ENCODE measurements at places on chromosomes 2 and 18. TPM values are rescaled to one million over a fixed set of nuclear protein-coding genes. Genes with fewer than 3 reads are reported as not detected.

PAX3 gene
- not detected for total RNA-seq

DNA sequence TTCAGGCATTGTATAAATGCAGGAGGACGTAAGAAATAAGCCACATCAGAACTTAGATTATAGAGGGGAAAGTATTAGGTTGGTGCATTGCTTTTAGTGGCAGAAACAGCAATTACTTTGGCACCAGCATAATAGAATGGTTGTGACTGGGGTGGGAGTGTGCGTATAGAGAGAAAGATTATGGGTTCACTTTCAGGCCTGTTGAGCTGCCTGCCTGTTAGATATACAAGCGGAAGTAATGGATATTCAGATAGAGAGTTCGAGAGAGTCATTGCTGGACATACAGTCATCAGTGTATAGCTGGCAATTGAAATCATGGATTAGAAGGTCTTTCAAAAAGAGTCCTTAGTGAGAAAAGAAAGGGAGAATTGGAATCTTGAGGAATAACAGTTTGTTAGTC is 139.2 kb upstream of the MYO3B start:
- DNase-seq, result no peak

- no peak for DNase-seq
Measured at GRCh38 chr2:55204950-55205349, 27.1 kb downstream of the CLHC1 start.

DNA sequence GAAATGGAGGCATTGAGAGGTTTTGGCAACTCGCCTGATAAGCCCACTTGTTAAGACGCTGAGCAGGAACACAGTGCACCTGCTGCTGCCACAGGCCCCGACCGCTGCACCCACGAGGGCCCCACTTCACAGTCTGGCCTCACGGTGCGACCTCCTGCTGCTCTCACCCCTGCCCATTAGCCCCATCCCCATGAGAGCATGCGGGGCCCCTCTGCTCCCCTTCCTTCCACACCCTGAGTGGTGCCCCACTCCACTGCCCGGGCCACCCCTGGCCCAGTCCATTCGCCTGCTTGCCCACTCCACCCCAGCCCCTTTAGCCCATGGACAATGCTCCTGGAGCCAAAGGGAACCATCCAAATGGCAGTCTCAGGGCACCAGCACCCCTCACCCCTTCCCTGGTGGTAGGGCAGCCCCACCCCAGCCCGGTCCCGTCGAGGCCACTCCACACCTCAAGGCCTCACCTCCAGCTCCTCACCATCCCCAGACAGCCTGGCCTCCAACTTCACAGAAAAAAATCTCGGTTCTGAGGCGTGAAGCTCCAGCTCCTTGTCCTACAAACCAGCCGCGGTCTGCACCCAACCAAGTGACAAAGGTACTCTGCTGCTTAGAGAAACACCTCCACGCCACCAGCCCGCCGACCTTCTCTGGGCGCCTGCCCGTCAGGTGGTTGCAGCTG is 6.7 kb upstream of the GPR55 start:
- no peak for DNase-seq

- DNase-seq, result no peak
Measured at GRCh38 chr2:39069890-39070465, 50.9 kb downstream of the SOS1 start.

DNA sequence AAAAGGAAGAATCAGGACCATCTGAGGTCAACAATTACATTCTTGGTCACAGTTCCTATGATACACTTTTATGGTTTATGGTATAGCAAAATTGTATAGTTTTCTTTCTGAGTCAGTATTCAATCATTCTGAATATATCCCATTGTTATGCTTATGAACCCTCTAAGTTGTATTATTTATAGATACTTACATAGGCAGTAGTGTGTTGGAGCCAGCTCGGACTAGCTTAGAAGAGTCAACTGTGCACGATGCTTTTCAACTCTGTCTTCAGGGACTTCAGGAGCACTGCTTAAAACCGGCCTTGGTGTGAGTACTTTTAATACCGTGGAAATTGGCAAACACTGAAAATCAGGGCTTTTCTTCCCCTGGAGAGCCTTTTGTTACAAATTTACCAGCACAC is 215.7 kb downstream of the IKZF2 start:
- no peak for DNase-seq

DNA sequence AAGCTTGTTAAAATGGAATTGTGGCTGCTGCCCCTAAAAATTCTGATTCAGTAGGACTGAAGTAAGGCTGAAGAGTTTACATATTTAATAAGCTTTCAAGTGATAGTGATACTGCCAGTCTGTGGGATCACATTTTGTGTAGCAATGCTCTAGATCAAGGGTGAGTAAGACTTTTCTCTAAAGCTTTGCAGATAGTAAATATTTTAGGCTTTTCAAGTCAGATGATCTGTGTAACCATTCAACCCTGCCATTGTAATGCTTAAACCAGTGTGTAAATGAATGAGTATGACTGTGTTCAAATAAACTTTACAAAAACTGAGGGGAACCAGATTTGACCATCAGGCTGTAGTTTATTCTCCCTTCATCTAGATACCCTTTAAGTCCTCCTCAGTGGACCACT is 92.7 kb downstream of the PIK3C3 start:
- DNase-seq, result no peak

ST3GAL5 gene
- 11.2 TPM for total RNA-seq

ZNF385B gene
- not detected for total RNA-seq

- DNase-seq, result no peak
Measured at GRCh38 chr2:30963184-30963583, 155.9 kb upstream of the CAPN13 start.

SMAD4 gene
- total RNA-seq, result 84.3 TPM

DNA sequence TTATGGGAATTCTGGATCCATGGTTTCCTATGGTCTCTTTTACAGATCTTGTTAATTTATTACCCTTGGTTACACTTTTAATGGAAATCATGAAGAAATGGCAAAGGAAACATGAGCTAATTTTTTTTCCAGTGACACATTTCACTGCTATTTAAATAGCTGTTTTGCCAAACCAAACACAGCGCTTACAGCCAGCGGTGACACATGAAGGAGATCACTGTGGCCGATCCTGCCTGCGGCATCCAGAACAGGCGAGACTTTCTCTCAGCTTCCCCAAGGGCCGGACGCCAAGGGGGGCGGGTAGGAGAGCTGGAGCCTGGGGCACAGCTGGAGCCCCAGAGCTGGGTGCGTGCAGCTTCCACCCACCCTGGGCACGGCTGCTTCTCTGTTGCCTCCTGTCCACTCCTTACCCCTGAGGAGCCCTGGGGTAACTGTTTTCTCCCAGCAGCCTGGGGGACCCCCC is 81.4 kb upstream of the PKDCC start:
- no peak for DNase-seq

ACAA2 gene
- 72.4 TPM for total RNA-seq

MEP1B gene
- total RNA-seq, result not detected

DNA sequence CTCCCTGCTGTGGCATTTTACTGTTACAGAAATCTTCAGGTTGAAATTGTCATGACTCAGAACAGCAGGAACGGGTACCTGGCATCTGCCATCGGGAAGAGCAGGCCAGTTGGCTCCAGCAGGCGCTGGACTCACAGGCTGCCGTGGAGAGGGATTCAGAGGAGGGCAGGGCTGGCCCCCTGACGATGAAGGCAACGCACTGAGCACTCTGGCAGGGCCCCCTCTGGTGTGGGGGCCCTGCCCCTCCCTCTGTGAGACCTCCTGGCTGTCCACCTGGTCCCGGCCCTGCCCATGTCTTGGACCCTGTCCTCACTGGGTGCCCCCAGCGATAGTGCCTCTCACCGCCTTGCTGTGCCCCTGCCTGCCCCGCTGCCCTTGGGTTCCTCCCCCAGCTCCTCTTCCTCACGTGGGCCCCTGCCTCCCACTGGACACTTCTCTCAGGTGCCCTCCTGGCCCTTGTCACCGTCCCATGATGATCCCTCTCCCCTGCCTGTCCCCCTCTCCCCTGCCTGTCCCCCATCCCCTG is 23.3 kb upstream of the ALLC start:
- DNase-seq, result no peak

DNA sequence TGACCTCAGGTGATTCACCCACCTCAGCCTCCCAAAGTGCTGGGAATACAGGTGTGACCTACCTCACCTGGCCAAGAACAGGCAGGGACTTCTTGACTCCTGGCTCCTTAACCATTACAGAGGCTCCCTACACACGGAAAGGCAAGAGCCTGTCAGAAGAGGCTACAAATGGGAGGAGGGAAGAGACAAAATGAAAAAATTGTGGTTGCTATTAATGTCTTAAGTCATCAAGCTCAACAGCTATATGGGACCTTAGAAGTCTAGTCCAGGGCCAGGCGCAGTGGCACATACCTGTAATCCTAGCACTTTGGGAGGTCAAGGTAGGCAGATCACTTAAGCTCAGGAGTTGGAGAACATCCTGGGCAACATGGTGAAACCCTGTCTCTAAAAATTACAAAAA is 11.5 kb upstream of the FAM124B start:
- no peak for DNase-seq

ARHGAP28 gene
- not detected for total RNA-seq

CRIM1 gene
- total RNA-seq, result 11.1 TPM

CSRNP3 gene
- total RNA-seq, result not detected

DNA sequence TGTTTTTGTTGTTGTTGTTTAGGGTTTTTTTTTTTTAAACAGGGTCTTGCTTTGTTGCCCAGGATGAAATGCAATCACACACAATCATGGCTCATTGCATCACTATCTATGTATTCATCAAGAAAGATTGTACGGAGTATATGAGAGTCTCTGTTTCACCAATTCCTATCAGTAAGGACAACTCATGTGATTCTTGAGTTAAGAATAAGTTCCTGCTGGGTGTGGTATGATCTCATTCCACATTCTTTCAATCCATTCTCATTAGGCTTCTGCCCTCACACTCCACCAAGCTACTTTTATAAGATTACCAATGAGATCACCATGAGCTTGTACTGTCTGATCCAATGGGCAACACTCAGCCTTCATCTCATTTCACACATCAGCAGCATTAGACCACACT is 9.1 kb upstream of the AP1S3 start:
- DNase-seq, result no peak

POTEC gene
- total RNA-seq, result not detected

GRCh38 chr2:45691171-45691999 is 39.9 kb downstream of the PRKCE start:
- no peak for DNase-seq
